ENCODE measurements at places on chromosomes 4 and X.

GRCh38 chr4:99816545-99817308 is at the start of gene DAPP1:
DAPP1 (plus strand) TSS chr4:99816827; CDS start chr4:99816914, 87 bp downstream.
- H3K36me3 ChIP-seq = peaks cover 12% of the 10 kb centered on the region
- peak; percentile 83 for DNase-seq

GRCh38 chr4:1573830-1574459 is 110.2 kb downstream of the FAM53A start:
- H3K4me1 ChIP-seq = no peaks in the 10 kb centered on the region
- H3K36me3 ChIP-seq = no peaks in the 10 kb centered on the region
- H3K27ac ChIP-seq = no peak overlapping the region
- DNase-seq = no peak

DNA sequence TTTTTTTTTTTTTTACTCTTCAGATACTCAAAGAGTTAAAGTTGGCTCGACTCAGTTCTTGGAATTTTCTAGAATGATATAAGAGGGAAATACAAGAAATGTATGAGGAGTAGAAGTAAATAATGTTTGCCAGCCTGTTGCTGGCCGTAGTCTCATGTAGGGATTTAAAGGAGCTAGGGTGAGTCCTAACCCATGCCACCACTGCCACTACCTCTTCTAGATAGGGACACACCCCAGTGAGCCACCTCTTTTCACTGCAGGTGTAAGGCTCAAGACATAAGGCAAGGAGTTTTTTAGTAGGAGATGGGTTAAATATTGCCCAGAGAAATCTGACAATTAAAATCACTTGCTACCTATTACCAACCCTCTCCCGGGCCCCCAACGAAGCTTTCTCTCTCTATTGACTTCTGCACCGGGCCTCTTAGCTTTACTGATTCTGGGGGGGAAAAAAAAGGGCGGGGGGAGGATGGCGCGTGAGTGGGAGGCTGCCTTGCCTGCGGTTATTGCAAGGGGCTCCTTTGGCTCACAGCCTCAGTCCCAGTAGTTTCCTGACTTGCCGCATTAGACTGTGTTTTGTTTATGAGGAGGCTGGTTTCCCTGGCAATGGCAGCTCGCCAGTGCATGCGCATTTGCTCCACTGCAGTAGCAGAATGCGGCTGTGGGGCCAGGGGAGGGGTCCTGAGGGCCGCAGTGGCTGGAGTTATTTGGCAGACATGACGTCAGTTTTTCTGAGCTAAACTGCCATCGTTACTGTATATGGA is 3.0 kb downstream of the LINC00632 start:
- peak; percentile 8 for DNase-seq
- H3K4me3 ChIP-seq = no peak overlapping the region
- peaks cover 2% of the 10 kb centered on the region for H3K4me1 ChIP-seq
- H3K27me3 ChIP-seq = peaks cover 4% of the 10 kb centered on the region

DNA sequence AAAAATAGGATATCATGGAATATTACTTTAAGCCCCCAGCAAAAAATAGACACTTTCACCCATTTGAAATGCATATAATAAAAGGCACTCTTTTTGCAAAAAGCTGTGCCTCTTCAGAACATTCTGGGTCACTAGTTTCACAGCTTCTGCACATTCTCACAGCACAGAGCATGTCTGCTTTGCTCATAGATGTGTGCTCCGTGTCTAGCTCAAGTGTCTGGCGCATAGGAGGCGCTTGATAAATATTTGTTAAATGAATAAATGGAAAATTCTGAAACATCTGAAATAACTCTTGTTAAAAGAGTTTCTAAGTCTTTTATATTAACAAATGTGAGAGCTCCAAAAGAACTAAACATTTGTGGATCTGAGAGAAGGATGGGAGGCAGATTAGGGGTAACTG is 275.2 kb downstream of the PTTG2 start:
- no peak overlapping the region for H3K4me3 ChIP-seq
- peaks cover 18% of the 10 kb centered on the region for H3K27me3 ChIP-seq

DNA sequence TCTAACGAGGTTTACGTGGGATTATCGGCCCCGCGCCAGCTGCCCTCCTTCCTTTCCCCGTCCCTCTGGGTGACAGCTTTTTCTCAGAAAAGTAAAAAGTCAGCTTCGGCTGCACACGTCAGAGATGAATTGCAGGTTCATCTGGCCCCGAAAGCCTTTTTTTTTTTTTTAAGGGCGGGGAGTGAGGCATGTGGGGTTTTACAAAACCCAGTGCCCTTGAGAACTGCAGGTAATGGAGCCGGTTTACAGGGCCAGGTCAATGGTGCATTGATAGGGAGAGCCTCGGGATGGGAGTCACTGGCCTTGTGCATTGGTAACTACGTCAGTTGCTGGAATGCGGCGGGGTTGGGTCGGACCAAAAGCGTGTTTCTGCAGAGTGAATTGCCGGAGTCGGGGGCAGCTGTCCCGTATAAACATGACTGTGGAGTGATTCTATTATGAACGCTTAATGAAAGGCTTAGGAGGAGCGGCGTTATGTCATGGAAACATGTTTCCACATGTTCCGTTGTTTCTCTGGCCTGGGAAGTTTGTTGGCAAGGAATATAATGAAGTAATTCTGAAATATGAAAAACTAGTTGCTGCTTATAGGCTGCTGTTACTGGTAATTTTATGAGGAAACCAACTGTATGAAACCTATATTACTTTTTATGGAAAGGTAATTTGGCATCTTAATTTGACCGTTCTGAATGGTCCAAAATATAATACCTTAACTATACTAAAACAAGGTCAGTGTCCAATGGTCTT is 1.1 kb downstream of the HSPA4L start:
- DNase-seq = no peak
- H3K27ac ChIP-seq = peak overlapping the region; percentile 80
- H3K4me1 ChIP-seq = peaks cover 24% of the 10 kb centered on the region
- peaks cover 55% of the 10 kb centered on the region for H3K27me3 ChIP-seq

DNA sequence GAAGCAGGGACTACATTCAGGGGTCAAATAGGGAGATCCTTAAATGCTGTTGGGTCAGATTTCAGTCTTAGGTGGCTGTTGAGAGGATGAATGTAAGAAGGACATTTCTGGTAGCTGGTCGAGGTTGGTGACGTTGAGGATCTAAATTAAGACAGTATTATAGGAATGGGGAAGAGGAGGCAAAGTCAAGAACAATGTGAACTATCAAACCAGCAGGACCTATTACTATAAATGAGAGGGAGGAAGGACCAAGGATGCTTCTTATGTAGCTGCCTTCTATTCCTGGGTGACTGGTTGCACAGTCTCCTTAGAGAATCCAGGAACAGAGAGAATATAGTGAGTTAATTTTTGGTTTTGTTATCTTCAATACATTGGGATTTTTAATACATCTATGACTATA is 118.5 kb upstream of the BMPR1B start:
- no peaks in the 10 kb centered on the region for H3K36me3 ChIP-seq
- no peak overlapping the region for H3K4me3 ChIP-seq
- H3K27me3 ChIP-seq = no peaks in the 10 kb centered on the region
- H3K27ac ChIP-seq = no peak overlapping the region

DNA sequence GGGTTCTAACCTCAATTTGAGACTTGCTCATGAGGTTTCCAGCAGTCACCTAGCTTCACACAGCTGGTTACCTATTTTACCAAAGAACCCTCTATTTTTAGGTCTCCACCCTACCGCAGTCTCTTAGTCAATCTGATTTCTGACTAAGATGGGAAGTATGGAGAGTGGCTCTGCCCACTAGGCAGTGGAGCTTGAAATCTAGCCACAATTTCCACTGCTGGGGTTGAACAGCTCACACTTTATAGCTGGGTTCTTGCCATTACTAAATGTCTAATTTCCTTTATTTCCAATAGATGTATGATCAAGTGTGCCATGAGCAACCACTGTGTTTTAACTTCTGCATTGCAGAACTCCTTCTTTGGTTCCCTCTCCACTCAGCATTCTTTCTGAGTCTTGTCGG is 43.1 kb downstream of the GASK1B start:
- no peaks in the 10 kb centered on the region for H3K27me3 ChIP-seq
- no peak for DNase-seq
- no peak overlapping the region for H3K4me3 ChIP-seq
- H3K36me3 ChIP-seq = no peaks in the 10 kb centered on the region

- no peak for DNase-seq
- no peaks in the 10 kb centered on the region for H3K27me3 ChIP-seq
Observed at GRCh38 chr4:77861495-77861894, 1.1 kb upstream of the MRPL1 start.

DNA sequence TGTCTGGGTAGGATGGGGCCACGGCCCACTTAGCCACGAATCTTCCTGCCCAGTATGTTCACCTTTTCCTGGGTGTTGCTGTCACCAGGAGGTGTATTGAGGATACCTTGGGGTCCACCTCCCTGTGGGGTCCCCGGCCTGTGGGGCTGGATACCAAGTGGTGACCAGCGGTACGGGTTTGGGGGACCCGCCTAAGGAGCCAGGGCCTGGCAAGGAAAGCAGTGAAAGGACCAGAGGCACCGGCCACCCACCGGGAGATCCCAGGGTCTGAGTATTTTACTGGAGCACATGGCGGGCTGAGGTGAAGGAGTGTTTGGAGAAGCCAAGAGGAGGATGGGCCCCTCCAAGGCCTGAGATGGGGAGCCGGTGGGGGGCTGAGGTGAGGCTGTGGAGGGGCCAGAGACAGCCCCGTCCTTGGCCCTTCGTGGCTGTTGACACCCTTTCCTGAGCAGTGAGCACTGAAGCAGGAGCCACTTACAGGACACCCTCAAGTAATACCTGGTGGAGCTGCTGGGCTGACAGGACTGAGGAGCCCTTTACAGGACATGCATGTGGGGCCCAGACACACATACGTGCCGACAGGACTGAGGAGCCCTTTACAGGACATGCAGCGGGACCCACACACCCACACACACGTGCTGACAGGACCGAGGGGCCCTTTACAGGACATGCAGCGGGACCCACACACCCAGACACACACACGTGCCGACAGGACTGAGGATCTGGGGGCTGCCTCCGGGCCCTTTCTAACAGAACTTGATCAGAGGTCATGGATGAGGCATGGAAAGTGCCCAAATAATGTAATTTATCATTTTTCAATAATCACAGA is 38.4 kb downstream of the TMEM271 start:
- H3K36me3 ChIP-seq = peaks cover 46% of the 10 kb centered on the region
- no peaks in the 10 kb centered on the region for H3K27me3 ChIP-seq
- DNase-seq = no peak
- H3K4me1 ChIP-seq = no peaks in the 10 kb centered on the region

GRCh38 chr4:52728691-52729240 is 22.5 kb downstream of the ERVMER34-1 start:
- no peak overlapping the region for H3K4me3 ChIP-seq
- H3K27ac ChIP-seq = no peak overlapping the region

DNA sequence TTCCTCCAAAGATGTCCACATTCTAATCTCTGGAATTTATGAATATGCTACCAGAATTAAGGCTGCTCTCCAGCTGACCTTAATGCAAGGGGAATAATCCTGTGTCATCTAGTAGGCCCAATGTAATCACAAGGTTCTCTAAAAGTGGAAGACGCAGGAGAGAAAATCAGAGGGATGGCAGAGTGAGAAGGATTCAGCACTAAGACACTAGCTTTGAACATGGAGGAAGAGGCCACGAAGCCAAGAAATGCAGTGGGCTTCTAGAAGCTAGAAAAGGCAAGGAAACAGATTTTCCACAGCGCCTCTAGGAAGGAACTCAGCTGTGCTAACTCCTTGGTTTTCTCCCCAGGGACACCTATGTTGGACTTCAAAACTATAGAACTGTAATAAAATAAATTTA is 240.7 kb upstream of the TRAM1L1 start:
- no peaks in the 10 kb centered on the region for H3K4me1 ChIP-seq
- no peak for DNase-seq
- H3K4me3 ChIP-seq = no peak overlapping the region
- H3K27me3 ChIP-seq = no peaks in the 10 kb centered on the region
- no peak overlapping the region for H3K27ac ChIP-seq

GRCh38 chrX:32280489-32280888 is 930.9 kb downstream of the DMD start:
- H3K36me3 ChIP-seq = no peaks in the 10 kb centered on the region
- no peaks in the 10 kb centered on the region for H3K27me3 ChIP-seq
- no peak overlapping the region for H3K27ac ChIP-seq
- H3K4me3 ChIP-seq = no peak overlapping the region
- no peak for DNase-seq

DNA sequence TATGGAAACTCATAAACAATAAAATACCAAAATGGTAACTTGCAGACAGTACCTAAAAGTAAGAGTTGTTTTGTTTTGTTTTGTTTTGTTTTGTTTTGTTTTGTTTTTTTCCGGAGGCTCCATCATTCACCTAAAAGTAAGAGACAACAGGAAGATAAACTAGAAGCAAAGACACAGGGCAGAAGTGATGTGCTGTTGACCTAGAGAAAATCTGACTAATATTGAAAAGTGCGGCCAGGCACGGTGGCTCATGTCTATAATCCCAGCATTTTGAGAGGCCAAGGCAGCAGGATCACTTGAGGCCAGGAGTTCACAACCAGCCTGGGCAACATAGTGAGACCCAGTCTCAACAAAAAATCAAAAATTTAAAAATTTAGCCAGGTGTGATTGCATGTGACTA is 5.6 kb upstream of the CENPC start:
- H3K27ac ChIP-seq = no peak overlapping the region
- DNase-seq = no peak
- H3K36me3 ChIP-seq = no peaks in the 10 kb centered on the region
- H3K4me1 ChIP-seq = peaks cover 26% of the 10 kb centered on the region
- H3K27me3 ChIP-seq = no peaks in the 10 kb centered on the region

DNA sequence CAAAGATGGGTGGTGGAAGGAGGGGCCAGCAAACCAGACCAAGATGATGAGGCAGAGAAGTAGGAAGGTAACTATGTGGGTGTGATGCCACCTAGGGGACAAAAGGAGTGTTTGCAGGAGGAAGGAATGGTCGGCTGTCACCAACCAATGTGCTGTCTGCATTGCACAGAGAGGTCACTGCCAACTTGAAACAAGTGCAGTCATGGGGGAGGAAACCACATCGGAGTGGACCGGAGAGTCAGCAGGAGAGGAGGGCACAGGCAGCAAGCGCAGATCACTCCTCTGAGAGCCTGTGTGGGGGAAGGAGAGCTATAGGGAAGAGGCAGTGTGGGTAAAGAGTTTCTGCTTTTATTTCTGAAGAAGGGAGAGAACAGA is 38.5 kb upstream of the FGFBP2 start:
- H3K27me3 ChIP-seq = peaks cover 7% of the 10 kb centered on the region
- H3K36me3 ChIP-seq = no peaks in the 10 kb centered on the region
- no peak overlapping the region for H3K4me3 ChIP-seq
- H3K4me1 ChIP-seq = no peaks in the 10 kb centered on the region
- peak; percentile 34 for DNase-seq
